Activated gamma-delta T cell treated with Interleukin-2 at 50 U/mL for 16 hours (primary cell): ENCODE measurements at places on chromosomes 3 and 15.

DNA sequence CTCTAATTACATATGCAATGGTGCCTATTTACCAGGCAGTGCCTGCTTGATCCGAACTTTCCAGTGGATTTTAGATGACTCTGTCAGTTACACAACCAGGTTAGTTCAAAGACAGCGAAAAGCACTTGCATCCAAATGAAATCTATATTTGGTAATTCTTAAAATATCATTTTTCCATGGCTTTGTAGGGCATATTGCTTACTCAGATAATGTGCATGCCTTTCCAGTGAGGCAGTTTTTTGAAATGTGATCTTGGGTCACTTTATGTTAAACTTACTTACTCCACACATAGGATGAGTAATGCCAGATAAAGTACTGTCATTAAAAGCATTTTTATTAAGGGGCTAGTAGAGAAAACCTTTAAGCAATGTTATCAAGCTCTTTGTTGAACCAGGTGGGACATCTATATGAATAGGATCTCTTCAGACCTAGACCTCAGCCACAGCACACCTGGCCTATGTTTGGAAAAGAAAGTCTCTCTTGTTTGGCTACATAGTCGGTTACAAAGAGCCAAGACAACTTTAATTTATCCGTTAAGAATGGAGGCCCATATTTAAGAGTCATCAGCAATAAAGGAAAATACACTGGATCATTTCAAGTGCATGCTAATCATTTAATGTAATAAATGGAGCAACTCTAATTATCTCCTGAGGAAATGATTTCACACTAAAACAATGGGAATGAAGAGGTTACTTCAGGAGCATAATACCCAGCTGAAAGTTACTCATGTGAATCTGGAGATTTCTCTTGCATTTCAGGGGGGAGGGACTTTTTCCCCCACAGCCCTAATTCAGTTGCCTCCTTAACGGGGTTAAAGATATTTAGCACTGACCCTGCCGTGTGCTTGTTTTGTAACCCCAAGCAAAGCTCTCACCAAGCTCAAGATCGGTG lies 56.3 kb upstream of the TMCO5A start:
- no peak for DNase-seq

GRCh38 chr3:162769564-162769963 lies 1273.0 kb downstream of the OTOL1 start:
- DNase-seq = no peak

DNA sequence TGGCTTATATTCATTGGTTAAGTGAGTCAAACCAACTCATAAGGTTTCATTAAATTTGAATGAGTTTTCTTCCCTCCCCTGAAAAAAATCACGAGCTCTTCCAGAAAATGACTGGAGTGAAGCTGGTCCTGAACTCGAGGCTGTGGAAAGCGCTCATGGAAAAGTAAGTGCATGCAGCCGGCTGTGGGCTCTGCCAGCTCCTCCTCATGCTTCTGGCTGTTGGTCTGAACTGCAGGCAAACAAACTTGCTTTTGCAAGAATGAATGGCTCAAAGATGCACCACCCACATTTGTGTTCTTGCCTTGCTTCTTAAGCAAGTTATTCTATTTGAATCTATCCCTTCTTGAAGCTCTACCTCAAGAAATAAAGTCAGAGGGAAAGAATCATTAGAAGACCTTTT lies 6.2 kb downstream of the ETV5 start:
- no peak for DNase-seq

- DNase-seq = no peak
Observed at GRCh38 chr3:56781762-56782161, 20.0 kb downstream of the ARHGEF3 start.

DNA sequence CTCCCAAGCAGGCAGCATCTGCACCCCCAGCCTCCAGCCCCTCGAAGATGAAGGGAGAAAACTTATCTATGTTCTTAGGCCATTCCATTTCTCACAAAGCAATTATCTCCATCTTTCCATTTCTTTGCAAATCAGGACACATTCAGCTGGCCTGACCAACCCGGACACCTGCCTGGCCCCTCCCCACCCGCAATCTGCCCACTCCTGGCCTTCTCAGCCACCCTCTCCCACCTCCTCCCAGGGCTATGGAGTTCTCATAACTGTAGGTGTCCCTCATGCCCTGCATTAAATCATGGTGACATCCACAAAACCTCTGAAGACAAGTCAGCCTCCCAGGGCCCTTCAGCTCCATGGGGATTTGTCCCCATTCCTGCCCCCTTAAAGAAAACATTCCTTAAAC lies 119.3 kb downstream of the MEGF11 start:
- no peak for DNase-seq

- DNase-seq = peak; percentile 46
Observed at GRCh38 chr3:129605203-129605921, 1.1 kb downstream of the PLXND1 start.

DNA sequence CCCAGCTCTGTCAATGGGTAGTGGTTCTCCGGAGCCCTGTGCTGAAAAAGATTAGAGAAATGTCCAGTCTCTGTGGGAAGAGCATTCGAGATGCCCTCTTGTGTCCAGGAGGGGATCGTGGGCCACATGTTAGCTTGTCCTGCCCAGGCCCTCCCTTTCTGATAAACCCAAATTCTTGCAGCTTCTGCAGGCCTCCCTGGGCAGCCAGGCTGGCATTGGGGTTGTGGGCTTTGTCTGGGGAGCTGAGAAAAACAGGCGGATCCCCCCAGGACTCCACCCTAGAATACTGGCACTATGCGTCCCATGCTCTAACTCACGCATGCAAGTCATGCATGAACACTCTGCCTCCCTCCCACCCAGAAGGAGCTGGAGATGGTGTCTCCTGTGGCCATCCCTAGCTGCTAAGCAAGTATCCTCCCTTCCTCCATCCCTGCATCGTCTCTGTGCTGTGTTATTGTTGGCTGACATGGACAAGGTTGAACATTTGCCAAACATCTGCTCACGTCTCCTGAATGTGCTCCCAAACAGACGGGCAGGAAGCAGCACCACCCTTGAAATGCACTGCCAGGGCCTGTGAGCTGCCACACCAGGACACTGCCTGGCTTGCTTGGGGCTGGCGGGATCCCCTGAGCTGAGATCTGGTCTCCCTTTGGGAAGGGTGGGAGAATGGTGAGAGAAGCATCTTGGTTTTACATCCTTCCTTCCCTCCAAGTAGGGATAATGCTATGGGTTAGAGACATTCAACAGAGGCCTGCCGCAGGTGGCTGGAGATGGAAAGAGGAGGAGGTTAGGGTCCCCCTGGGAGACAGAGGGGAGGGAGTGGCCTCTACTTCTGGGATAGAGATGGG lies 26.5 kb downstream of the CFAP161 start:
- DNase-seq = no peak

- DNase-seq = peak; percentile 52
Observed at GRCh38 chr15:70259028-70259424, 161.3 kb upstream of the TLE3 start.

GRCh38 chr3:189685291-189685690 lies 54.1 kb downstream of the TP63 start:
- no peak for DNase-seq

- no peak for DNase-seq
Observed at GRCh38 chr15:95610945-95611344, 719.6 kb upstream of the NR2F2 start.

- DNase-seq = no peak
Observed at GRCh38 chr15:57735431-57735830, 28.9 kb downstream of the POLR2M start.
